HTR-8/SVneo (cell line): ENCODE measurements at places on chromosomes 7 and 10.
A peak's percentile ranks its signal among the peaks of the same experiment; 100 is the strongest.

DNA sequence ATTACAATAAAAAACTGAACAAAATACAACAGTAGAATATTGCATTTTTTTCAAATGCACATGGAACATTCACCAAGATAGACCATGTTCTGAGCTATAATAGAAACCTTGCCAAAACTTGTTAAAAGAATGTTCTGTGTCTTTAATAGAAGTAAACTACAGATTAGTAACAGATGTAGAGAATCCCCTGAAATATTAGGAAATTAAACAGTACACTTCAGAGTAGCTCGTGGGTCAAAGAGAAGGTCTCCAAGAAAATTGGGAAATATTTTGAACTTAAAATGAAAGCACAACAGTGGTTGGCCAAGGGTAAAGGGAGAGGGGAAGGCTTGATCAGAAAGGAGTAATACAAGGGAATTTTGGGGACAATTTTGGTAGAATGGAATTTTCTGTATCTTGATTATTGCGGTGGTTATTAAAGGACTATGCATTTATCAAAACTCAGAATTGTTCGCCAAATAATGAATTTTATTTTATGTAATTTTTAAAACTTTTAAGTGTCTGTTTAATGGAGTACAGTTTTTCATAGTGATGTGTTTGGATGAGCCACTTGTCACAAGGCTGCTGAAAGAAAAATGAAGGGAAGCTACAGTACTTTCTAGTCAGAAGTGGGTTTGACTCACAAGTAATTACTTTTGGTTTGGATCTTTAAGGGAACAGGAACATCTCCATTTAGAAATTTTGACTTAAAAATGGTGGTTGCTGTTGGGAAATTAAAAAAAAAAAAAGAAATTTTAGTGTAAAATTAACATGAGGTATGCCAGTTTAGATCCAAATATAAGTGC is 10.2 kb downstream of the PLEKHA8 start:
- no peak for DNase-seq

- DNase-seq: no peak
These were observed 49.4 kb upstream of the CTBP2 start for GRCh38 chr10:125209591-125210355.

GRCh38 chr10:117075064-117075463 is 63.0 kb downstream of the VAX1 start:
- DNase-seq: no peak

- no peak for DNase-seq
These were observed 126.1 kb downstream of the PLXNA4 start for GRCh38 chr7:132450188-132450587.

DNA sequence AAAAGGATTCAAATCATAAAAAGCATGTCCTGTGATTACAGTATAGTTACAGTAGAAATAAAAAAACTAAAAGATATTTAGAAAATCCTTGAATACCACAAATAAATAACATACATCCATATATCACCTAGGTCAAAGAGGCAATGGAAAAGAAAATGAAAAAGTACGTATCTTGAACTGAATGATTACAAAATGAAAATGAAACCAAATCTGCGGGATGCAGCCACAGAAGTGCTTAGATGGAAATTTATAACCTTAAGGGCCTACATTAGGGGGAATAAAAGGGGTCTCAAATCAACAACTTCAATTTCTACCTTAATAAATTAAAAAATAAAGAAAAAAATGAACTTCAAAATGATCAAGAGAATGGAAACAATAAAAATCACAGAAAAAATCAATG is 879.0 kb upstream of the CELF2 start:
- DNase-seq: no peak

GRCh38 chr10:98920807-98921206 is 314.8 kb downstream of the HPSE2 start:
- DNase-seq: no peak

- no peak for DNase-seq
These were observed 153.2 kb upstream of the LYZL2 start for GRCh38 chr10:30782537-30783461.

GRCh38 chr10:84214612-84215235 is 10.6 kb downstream of the LRIT2 start:
- DNase-seq: no peak

DNA sequence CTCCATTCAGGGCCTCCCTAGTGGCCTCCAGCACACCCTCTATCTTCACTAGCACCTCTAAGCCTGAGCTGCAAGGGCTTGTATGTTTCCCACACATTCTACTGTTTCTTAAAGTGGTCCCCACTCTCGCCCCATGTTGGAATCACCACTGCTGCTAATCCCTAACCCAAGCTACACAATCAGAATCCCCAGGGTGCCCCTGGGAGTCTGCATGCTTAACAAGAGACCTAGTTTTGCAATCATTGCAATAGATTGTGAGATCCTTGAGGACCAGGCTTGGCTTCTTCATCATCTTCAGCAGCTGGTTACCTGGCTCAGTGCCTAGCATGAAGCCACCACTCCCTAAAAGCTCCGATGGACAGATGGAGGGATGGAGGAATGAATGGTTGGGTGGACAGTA is 113.9 kb downstream of the MYOF start:
- DNase-seq: no peak

DNA sequence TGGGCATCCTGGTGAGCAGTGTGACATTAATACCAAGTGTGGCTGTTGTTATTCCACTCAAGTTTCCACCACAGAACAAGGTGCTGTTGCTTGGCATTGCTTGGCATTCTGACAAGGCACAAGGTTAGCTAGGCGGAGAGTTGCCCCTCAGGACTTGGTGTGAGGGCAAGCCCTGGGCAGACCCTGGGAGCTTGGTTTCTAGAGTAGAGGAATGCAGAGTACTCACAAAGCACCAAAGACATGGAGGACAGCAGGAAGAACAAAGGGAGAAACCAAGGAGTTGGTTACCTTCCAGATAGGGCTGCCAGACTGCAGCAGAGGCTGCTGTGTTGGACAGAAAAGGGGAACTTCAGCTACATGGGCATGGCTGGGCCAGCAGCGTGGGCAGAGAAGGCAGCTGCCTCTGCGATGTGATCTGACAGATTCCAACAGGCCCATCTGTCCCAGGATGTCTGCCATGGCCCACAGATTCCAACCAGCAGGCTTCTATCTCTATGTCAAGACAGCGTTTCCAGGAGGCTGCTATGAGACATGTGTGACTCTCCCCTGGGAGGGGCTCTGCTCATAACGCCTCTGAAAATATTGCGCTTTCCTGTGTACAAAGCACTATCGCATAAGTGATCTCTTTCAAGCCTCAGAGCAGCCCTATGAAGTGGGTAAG is 1.8 kb downstream of the GOLGA7B start:
- DNase-seq: no peak

DNA sequence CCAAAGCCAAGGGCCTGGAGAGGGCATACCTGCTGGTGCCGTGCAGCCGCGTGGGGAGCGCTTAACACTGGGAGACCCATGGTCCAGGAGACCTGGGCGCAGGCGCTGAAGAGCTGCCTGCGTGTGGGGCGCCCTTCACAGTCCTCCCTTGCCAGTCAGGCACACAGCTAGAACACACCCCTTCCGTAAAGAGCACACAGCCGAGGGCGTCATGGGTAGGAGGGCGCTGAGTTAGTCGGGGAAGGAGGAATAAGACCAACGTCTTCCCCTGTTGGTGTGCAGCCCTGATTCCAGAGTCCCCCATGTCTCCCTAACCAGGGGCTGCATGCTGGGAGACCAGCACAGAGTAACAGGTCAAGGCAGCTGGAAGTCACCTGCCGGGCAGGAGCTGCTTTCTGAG is 273.9 kb downstream of the USP6NL start:
- no peak for DNase-seq

DNA sequence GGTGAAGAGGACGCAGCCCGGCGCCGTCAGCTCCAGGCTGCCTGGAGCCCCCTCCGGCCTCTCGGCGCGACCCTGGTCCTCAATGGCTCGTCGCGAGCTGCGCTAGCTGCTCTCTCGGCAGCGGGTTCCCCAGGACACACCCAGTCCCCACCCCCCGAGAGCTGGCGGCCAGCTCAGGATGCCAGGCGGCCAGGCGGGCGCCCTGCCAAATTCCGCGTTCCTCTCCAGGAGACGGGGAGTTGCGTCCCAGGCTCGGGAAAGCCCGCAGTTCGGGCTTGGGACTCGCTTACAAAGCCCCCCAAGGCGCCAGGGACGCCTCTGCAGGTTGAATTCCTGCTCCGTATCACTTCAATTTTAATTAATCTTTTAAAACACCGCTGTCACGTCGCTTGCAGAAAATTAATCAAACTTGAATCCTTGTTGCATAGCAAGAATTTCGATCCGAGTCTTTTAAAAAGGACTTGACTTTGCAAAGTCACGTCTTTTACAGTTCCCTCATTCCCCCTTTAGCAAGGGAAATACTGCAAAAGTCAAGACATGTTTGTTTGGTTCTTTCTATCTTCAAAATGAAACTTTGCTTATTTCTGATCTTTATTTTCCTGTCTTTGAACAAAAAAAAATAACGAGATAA is 28.2 kb downstream of the SKIDA1 start:
- peak; percentile 87 for DNase-seq

- DNase-seq: no peak
These were observed 200.1 kb upstream of the PRKCQ start for GRCh38 chr10:6780008-6780677.

DNA sequence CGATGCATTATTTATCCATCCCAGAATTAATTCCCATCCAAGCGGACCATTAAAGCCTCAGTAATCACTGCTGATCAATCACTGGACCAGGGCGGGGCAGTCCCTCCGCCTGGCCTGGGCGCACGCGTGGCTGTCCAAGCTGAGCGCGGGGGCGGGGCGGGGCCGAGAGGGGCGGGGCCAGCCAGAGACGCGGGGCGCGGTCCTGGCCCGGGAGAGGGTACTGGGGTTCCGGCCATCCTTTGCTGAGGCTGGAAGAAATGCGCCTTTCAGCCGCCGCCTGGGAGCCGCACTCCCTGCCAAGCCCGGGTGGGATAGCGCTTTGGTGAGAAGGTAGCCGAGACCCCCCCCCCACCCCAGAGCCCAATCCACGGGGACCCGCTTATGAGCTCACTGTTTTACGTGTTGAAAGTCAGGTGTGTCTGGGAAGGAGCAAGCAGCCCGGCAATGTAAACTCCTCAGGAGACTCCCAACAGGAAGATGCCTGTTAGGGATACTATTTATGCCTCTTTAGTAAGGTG is at the start of gene ARHGAP22:
TSS of gene ARHGAP22 (minus strand) at position 83 of the 518 bp plus-strand sequence. CDS start 277 bp downstream, outside the sequence.
- peak; percentile 73 for DNase-seq

DNA sequence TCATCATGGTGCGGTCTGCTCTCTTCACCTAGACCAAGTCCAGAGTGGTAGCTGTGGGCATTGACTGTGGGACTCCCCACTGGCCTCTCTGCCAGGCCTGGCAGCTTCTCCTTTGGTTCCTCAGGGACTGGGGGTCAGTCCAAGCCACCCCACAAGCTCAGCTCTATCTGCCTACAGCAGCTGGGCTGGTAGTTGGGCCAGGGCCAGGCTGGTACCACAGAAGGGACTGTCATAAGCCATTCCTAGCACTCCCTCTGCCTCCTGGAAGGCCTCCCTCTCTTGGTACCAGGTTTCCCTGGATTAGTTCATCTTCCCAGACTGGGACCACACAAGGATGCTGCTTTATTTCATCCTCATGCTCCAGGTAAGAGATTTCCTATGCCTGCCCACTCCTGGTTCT is 24.2 kb upstream of the UNC5B start:
- DNase-seq: no peak

GRCh38 chr10:80170641-80171040 is 34.7 kb downstream of the ANXA11 start:
- no peak for DNase-seq

DNA sequence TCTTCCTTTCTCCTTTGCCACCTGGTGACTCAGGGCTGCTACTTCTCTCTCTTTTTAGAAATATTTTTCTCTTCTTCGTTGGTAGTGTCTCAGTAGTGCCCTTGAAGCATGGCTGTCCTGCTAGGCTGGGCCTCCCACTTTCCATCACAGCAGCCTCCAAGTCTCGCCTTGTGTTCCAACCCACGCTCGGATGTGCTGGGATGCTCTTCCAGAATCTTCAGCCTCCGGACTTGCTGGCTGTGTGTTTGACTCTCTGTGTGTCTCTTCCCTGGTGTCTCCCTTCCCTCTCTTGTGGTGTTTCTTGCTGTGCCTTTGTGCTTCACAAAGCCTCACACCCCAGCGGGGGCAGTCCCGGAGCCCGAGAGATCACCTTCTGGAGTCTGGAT is 100.5 kb downstream of the INPP5A start:
- DNase-seq: no peak

DNA sequence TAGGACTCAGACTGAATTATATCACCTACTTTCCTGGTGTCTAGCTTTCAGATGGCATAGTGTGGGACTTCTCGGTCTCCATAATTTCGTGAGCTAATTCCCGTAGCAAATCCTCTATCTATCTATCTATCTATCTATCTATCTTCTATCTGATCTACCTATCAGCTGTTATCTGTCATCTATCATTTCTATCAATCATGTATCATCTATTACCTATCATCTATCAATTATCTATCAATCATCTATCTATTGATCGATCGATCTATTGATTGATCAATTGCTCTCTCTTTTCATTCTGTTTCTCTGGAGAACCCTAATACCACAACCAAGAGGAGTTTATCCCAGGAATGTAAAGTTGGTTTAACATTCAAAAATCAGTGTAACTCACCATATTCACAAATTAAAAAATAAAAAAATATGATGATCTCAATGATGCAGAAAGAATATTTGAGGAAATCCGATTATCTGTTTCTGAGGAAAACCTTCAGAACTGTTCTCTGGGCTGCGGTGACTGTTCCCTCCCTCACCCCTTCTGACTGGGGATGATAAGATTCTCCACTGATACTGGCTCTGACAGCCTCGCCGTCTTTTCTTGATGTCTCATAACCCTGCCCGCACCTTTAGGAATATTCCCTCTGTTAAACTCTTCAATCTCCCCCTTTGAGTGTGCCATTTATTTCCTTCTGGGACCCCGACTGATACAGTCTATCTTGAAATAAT is 147.7 kb downstream of the ACTR3B start:
- no peak for DNase-seq

DNA sequence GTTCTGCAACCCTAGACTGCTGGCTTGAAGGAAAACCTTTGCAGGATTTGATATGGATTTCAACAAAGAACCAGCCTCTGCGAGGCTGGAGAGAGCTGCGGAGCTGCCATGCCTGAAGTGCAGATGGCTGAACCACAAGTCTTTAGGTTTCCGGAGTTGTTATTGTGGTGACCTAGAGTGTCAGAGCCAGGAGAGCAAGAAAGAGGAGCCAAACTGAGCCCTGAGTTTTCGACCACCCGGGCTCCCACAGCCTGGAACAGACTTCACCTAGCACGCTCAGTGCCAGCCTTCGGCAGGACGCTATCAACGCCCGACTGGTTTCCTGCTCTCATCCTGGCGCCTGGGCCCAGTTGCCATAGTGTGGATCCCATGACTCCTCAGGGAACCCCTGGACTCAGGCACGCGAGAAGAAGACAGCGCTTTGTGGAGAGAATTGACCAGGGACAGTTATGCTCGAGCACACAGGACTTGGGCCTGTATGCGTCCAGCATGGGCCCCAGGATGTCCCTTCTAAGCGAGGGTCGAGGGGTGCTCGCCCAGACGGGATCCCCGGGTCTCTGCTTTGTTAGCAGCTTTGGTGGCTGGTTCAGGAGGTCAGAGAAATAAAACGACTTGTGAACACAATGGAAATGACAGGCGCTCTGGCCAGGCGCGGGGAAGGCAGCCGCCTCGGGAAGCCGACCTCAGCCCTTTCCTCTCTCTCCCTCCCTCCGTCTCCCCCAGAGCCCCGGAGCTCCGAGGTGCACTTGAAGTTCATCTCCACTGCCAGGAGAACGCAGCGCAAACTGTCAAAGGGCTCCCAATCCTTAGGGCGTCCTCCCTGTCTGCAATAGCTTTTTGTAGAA is 1.8 kb upstream of the GAD2 start:
- DNase-seq: no peak

GRCh38 chr7:42107484-42108240 is 129.3 kb downstream of the GLI3 start:
- peak; percentile 64 for DNase-seq

GRCh38 chr10:78260141-78260540 is 226.5 kb downstream of the RPS24 start:
- no peak for DNase-seq
